ENCODE measurements at places on chromosomes 11 and 22.
A peak's percentile ranks its signal among the peaks of the same experiment; 100 is the strongest.

- no peak for DNase-seq
Measured at GRCh38 chr11:100735949-100736675, 49.0 kb downstream of the ARHGAP42 start.

GRCh38 chr22:28102151-28102812 lies 183.2 kb upstream of the PITPNB start:
- no peak for DNase-seq

DNA sequence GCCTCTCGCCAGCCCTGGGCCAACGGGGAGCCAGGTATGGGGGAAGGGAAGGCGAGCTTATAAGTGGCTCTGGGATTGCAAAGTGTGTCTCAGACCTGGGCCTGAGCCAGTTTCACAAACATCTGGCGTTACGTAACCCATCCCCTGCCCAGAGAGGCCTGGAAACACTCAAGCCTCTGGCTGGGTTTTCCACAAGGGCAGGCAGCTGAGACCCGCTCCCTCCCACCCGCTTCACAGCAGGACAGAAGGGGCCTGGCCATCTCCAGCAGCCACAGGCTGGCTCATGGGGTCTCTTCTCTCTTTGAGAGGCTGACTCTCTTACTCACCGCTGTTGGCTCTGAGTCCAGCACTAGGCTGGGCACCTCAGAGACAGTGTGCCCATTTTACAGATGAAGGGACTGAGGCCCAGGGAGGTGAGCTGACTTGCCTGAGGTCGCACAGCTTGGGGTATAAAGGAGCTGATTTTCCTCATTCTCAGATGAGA lies 44.5 kb downstream of the TRIOBP start:
- no peak for DNase-seq

DNA sequence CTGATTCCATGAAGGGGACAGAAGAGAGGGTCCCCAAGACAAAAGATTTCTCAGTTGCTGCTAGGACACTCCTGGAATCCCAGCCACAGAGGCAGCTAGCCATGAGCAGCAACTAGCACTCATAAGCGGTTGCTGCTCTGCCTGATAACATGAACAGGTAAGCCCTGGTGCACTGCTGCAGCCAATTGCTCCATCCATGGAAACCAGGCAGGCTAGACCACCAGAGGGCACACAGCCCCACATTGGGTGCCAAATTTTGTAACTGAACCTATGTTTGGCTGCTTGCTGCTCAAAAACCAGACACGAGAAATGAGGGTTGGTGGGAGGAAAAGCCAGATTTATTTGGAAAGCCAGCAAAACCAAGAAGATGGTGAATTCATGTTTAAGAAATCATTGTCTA lies 21.9 kb upstream of the QSER1 start:
- DNase-seq: peak; percentile 29

DNA sequence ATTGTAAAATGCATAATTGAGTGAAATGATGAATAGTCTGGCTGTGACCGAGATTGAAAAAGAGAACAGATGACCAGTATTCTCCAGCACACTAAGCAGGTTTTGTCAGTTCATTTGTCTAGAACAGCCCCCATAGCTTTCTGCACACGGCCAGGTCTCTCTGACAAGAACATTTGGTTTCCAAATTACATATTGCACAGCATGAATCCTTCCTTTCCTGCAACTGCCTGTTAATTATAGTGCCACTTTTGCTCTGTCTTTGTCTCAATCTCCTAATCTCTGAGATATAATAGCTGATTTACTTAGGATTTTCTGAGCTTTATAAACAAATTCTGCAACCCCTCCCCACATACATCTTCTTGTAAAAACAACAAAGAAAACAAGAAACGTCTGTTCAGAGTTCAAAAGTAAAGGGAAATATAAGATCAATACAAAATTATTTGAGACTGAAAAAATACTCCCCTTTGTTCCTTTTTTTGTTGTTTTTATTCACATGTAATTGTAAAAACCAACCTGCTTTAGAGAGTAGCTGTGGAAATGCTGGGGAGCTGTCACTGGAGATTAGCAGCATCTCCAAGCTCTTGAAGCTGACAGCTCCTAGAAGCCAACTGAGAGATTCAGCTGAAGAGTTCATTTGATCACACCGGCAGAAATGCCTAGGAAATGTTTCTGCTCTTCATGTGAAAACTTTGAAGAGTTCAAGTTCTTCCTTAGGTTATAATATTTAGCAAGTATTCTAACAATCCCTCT lies 998.1 kb downstream of the DLG2 start:
- no peak for DNase-seq

- DNase-seq: no peak
Measured at GRCh38 chr11:8221046-8221723, 42.5 kb downstream of the LMO1 start.

DNA sequence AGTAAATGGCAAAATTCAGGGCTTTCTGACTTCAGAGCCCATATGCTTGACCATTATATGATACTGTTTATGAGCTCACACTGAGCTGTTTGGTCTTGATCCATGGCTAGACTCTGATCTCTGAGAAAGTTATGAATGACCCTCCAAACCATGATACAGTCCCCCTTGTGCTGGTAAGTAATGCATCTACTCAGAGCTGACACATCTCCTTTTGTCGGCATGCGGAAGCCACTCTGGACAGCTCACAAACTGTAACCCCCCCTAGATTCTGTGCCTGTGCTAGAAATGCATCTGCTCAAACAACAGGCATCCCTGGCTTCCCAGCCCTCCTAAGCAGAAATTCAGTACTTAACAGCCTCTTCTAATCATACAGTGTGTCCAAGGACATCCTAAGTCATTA lies 150.8 kb upstream of the RAG2 start:
- no peak for DNase-seq

DNA sequence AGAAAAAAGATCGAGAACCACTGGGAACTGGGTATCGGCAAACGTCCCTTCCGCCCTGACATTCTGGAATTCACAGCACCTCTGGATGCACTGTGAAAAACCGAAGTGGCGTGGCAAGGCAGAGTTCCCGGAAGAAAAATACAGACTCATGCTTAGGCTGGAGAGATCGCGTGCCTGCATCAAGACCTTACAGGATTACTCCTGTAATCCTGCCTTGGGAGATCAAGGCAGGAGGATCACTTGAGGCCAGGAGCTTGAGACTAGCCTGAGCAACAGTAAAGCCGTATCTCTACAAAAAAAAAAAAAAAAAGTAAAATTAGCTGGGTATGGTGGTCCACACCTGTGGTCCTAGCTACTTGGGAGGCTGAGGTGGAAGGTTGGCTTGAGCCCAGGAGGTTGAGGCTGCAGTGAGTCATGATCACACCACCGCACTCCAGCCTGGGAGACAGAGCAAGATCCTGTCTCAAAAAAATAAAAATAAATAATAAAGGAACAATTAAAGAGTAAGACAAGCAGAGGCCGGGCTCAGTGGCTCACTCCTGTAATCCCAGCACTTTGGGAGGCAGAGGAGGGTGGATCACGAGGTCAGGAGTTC lies 19.9 kb upstream of the TEF start:
- no peak for DNase-seq

GRCh38 chr11:134475951-134476350 lies 63.9 kb upstream of the B3GAT1 start:
- no peak for DNase-seq

- no peak for DNase-seq
Measured at GRCh38 chr11:83285151-83285770, 906 bp downstream of the CCDC90B start.

- DNase-seq: no peak
Measured at GRCh38 chr11:83813296-83813695, 527.1 kb upstream of the CCDC90B start.
